ENCODE measurements at places on chromosomes 3 and 15. TPM values are rescaled to one million over a fixed set of nuclear protein-coding genes. Genes with fewer than 3 reads are reported as not detected.

- DNase-seq, result no peak
These were observed 33.5 kb upstream of the PTPN23 start for GRCh38 chr3:47347217-47347801.

DNA sequence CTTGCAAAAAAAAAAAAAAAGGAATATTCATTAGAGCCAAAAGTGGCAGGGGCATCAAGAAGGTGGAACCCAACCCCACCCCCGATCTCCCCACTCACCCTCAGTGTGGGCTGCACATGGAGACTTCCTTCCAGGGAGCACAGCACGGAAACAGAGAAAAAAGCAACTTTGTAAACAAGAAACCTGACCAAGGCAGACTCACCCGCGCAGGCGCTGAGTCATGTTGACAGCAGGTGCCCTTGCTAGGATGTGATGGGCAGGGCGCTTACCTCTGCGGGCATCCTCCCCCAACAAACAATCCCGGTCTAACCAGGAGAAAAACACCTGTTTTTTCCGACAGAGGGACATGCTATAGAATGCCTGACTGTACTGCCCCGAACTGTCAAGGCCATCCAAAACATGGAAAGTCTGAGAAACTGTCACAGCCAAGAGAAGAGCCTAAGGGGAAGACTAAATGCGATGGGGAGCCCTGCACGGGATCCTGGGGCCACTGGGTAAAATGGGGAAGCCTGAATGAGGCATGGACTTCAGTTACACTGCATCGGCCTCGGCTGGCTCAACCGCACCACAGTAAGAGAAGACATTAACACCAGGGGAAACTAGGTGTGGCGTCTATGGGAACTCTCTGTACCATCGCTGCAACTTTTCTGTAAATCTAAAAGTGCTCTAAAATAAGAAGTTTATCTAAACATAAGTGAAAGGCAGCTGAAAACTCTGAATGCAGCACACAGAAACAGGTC, 66.7 kb upstream of the GATA2 start:
- peak; percentile 82 for DNase-seq

Gene PLCL2
- total RNA-seq, result 2.1 TPM

Gene POC1A
- total RNA-seq, result 25.8 TPM

Gene MCTP2
- total RNA-seq, result 11.6 TPM

- peak; percentile 92 for DNase-seq
These were observed 8.0 kb downstream of the EOMES start for GRCh38 chr3:27714146-27714526.

DNA sequence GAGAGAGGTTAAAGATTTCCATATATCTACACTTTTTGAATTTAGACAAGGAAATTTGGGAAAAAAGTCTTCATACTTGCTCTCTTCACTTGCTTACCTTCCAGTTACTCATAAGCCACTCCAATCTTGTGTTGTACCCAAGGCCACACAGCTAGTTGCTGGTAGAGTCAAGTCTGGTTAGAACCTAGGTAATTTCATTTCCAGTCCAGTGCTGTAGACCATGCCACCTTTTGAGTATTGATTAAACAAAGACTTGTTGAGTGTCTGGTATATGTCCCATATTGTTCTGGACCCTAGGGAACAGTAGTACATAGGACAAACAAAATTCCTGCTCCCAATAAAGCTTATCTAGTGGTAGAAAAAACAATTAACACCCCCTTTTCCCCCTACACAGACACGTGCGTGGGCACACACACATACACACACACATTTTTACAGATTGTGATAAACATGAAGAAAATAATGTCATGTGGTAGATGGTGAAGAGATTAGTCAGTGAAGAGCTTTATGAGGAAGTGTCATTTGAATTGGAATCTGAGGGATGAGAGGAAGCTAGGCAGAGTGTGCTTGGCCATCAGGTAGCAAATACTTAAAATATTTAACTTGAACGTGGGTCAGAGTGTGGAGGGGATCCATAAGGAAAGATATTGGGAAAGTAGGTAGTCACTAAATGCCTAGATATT, 2.1 kb downstream of the CMC1 start:
- DNase-seq, result no peak

DNA sequence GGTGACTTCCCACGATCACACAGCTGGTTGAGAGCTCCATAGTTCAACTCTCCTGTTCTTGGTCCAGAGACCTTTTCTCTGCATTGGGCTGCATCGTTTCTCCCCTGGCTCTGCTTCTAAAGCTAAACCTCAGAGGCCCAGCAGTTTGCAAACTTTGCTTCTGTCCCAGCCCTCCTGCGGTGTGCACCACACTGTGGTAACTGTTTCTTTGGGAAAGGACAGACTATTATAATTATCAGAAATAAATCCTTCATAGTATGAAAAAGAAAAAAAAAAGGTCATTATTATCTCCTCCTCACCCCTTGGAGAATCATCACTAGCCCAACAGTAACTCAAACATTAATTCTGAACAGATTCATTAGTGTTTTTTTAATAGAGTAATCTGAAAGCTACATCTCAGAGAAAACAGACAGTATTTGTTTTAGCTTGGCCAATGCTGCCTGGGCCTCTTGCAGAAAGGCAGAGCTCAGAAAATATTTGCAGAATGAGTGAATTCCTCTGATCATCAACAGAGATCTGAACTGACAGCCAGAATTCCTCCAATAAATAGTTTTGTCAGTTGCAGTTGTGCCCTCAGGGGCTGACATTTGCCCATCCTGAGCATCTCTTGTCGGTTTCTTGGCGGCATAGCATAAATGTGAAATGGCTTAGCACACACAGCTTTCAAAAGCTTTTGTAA, 52.9 kb downstream of the BFSP2 start:
- DNase-seq, result no peak

Gene MAGEL2
- total RNA-seq, result 7.5 TPM

DNA sequence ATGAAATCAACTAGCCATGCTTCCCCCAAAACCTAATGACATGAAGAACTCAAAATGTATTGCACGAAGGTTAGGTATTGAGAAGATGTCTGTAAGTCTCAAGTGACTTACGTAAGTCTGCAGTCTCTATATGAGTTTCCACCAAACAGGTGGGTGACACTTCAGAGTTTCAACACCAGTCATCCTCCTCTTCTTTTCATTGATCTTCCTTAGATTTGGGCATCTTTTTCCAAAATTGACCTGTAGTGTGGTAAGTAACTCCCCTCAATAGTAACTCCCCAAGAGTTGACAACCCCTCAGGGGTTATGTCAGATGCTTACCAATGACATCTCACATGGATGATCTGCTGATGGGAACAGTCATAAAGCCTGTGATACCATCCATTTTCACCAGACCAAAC, 46.1 kb downstream of the GPR176 start:
- no peak for DNase-seq

DNA sequence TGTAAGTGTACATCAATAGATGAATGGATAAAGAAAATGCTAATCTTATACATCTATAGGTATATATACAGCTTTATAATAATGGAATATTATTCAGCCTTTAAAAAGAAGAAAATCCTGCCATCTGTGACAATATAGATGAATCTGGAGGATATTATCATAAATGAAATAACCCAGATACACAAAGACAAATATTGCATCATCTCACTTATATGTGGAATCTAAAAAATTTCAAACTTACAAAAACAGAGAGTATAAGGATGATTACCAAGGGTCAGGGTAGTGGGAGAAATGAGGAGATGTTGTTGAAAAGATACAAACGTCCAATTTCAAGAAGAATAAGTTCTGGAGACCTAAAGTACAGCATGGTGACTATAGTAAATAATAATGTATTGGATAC, 85.4 kb upstream of the AGTR1 start:
- no peak for DNase-seq

- DNase-seq, result no peak
These were observed 3.3 kb upstream of the CD96 start for GRCh38 chr3:111538681-111539083.

Gene GHSR
- total RNA-seq, result not detected

DNA sequence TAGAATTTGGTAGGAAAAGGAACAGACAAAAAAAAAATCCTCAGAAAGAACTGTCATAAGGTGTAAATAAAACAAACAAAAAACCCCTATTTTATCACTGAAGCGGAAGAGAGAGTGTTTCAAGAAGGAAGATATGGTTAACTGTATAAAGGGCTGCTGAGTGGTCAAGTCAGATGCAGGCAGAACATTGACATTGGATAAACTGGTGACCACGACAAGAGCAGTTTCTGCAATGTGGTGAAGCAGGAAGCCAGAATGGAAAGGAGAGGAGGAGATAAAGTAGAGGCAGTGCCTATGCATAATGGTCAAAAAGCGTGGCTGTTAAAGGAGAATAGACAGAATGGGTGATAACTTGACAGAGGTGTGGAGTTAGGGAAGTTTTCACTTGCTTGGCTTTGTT, 75.3 kb downstream of the CYP19A1 start:
- DNase-seq, result no peak

DNA sequence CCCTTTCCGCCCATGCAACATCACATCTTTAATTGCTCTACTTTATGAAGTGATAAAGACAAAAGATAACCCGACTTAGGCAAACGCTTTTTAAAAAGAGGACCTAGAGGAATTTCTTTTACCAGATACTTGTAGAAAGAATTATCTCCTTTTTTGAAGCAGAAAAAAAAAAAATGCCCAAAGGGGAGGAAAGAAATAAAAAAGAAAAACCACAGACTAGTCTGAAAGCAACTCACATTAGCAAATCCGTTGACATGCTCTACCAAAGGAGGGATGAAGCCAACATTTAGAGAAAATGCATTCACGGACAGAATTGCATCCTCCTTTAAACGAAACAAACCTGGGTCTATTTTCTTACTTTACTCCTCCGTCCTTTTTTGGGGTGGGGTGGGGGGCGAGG, 213.6 kb downstream of the MEIS2 start:
- DNase-seq, result no peak

Gene PRSS50
- 0.63 TPM for total RNA-seq

GRCh38 chr3:115194476-115194875, 47.4 kb upstream of the ZBTB20 start:
- DNase-seq, result no peak

GRCh38 chr15:54772663-54773062, 424.1 kb downstream of the RSL24D1 start:
- no peak for DNase-seq

DNA sequence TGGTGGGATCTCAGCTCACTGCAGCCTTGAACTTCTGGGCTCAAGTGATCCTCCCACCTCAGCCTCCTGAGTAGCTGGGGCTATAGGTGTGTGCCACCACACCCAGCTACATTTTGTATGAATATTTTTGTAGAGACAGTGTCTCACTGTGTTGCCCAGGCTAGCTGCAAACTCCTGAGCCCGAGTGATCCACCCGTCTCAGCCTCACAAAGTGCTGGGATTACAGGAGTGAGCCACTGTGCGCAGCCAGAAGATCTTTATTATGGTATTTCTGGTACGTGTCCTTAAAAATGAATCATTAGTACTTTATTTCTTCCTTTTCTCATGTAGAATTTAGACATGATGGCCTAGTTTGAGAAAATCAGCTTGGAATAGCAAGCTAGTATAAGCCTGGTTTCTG, 153.3 kb downstream of the BCHE start:
- DNase-seq, result no peak

DNA sequence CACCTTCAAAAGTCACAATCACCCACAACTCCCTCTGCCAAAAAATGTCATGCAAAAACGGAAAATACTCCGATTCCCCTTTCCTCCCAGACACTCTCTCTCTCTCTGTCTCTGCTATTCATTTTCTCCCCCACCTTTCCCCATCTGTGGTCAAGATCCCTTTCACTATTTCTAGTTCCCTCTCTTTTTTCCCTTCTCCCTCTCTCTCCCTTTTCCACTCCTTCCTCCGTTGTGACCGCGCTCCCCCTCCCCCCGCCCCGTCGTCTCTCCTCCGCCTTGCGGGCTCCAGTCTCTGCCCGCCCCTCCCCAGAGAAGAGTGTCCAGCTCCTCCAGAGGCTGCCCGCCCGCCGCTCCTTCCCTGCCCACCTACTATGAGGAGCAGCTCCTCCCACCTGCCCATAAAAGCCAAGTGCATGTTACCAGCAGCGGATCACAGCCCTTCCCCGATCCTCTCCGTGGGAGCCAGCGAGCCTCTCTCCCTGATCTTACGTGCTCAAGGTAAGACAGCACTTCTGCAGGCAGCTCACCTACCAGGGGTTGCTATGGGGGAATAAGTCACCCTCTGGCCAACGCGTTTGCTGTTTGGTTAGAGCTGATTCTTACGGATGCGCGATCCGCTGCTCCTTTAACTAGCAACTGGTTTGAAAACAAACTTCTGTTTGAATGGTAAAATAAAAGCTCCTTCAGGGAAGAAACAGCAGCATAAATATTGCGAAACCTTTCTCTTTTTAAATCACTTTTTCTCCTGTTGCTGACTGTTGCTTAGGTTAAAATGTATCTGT, at the start of gene COL8A1:
Gene COL8A1 (plus strand): TSS at position 428 of the 782 bp plus-strand sequence. CDS start 152,089 bp downstream, outside the sequence.
- peak; percentile 87 for DNase-seq

DNA sequence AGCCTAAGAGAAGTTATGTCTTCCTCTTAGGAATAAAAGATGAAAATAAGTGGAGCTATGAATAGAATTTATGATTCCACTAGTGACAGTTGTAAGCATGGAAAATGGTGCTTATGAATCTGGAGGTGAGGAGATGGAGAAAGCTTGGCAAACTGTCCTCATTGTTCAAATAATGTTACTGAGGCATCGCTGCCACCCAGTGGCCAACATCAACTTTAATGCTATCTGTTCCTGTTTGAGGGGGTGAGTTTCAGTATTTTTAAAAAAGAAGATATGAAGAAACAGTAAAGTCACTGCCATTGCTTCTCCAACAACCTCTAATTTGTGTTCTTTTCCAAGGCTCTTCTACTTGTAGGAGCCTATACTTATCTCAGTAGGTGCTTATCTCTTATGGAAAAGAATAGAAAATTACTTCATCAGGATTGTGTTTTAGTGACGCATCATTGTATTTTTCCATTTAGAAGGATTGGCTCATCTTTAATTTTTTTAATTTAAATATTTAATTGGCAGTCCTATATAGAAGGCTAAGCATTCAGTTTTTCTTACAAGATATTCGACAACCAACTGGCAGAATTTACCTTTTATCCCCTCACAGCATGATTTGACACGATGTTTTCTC, 260.4 kb upstream of the P2RY1 start:
- DNase-seq, result peak; percentile 69

- DNase-seq, result no peak
These were observed 1.5 kb downstream of the CD80 start for GRCh38 chr3:119557877-119558269.

GRCh38 chr3:77086408-77086807, 46.5 kb downstream of the ROBO2 start:
- no peak for DNase-seq

DNA sequence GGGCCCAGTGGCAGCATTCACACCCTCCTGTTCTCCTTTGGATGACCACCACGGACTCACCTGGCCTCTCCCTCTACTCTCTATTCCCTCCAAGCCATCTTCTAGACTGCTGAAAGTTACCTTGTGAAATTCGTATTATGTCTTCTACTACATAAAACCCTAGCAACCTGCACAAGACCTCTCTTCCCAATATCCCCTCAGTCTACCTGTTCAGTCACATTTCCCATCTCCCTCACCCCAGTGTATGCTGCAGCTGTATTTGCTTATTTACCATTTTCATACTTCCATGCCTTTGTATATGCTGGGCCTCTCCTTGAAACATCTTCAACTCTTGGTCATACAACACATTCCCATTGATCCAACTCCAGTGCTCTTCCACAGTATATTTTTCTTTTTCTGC, 35.3 kb downstream of the DET1 start:
- no peak for DNase-seq
